ENCODE measurements at places on chromosomes 4 and X.
A peak's percentile ranks its signal among the peaks of the same experiment; 100 is the strongest.

- no peak for DNase-seq
Measured at GRCh38 chr4:169246957-169247396, 23.8 kb downstream of the SH3RF1 start.

- peak; percentile 66 for DNase-seq
Measured at GRCh38 chr4:146521541-146522097, at the start of gene SLC10A7. TSS of gene SLC10A7 (minus strand) at chr4:146521940. CDS start at chr4:146521717, 223 bp downstream.

GRCh38 chr4:84874619-84875018 lies 91.9 kb downstream of the WDFY3 start:
- no peak for DNase-seq

DNA sequence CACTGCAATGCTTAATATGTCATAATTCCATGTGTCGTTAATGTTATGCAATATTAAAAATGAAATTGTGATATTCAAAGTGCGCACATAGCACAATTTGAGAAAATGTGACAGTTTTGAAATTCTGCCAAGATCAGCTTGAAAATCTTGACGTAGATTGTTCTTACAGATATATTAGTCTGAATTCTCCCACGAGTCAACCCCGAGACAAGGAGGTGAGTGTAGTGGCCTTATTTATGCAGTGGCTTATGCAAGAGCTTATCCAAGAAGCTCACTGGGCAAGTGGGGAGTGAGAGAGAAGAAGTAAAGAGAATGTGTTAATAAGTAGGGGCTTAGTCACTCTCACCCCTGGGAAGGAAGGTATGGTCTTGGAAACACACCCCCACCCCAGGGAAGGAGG lies 286.1 kb upstream of the STS start:
- DNase-seq = no peak

DNA sequence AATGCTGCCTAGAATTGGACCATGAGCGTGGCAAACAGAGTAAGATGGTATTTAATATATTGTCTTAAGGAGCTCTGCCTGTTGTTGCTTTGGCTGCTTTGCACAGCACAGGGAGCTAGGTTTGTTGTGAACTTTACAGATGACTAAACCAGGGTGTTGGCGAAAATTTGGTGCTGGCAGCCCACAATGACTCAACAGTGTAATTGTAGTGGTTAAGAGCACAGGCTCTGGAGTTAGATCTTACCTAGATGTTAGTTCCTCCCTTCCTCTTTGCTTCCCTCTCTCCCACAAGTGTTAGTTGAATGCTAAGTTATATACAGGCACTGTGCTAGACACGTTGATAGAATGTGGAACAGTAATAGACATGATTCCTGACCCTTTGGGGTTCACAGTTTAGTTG lies 128.9 kb upstream of the TRPC5 start:
- no peak for DNase-seq

DNA sequence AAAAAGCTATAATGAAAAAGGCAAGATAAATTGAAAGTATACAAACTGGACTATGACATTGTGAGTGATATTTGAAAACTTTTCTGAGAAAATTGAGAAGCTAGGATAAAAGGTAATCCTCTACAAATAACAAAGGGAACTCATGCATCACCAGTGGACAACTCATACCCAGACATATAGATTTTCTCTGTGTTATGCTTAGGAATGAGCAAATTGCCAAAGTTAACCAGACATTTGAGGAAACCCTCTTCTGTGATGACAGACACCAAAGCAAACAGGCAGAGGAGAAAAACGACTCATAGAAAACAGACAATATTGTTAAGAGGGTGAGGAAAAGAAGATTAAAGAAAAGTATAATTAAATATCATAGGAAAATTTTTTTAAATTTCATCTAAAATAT lies 186.5 kb downstream of the MAB21L2 start:
- no peak for DNase-seq

DNA sequence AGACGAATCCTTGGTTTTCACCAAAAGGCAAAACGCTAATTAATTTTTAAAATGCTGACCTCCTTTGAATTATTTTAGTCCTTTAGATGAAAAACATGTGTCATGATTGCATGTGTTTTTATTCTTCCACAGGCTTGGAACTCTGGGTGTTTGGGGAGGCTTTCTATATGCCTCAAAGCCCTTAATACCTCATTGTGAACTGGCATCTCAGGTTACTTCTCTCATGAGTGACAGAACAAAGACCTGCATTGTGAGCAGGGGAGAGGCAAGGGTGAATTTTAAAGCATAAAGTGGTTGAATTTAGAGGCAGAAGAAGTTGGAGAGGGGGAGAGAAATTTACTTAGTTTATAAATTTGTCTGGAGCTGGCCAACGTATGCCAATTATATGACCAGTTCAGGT lies 119.5 kb downstream of the ARSF start:
- DNase-seq = no peak

GRCh38 chr4:146520896-146521540 lies 722 bp downstream of the SLC10A7 start:
- peak; percentile 2 for DNase-seq

GRCh38 chr4:39987485-39987884 lies 9.8 kb upstream of the PDS5A start:
- no peak for DNase-seq

- DNase-seq = no peak
Measured at GRCh38 chrX:118727686-118728339, 407 bp downstream of the IL13RA1 start.

- DNase-seq = no peak
Measured at GRCh38 chr4:157582141-157582540, 361.6 kb downstream of the GRIA2 start.

DNA sequence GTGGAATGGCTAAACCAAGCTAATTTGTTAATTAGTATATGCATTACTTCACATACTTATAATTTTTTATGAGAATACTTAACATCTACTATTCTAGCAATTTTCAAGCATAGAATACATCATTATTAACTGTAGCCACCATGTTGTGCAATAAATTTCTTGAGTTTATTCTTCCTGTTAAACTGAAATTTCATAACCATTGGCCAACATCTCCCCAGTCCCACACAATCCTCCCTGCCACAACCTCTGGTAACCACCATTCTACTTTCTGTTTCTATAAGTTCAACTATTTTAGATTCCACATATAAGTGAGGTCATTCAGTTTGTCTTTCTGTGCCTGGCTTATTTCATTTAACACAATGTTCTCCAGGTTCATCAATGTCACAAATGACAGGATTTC lies 208.5 kb downstream of the PPP4R3C start:
- DNase-seq = no peak

GRCh38 chr4:150299816-150300215 lies 221.6 kb downstream of the DCLK2 start:
- no peak for DNase-seq

GRCh38 chr4:122552898-122553297 lies 68.0 kb downstream of the IL21 start:
- DNase-seq = no peak

- DNase-seq = no peak
Measured at GRCh38 chr4:54238389-54238788, 9.3 kb downstream of the PDGFRA start.

- no peak for DNase-seq
Measured at GRCh38 chr4:172725581-172725980, 443.0 kb upstream of the GALNT7 start.

DNA sequence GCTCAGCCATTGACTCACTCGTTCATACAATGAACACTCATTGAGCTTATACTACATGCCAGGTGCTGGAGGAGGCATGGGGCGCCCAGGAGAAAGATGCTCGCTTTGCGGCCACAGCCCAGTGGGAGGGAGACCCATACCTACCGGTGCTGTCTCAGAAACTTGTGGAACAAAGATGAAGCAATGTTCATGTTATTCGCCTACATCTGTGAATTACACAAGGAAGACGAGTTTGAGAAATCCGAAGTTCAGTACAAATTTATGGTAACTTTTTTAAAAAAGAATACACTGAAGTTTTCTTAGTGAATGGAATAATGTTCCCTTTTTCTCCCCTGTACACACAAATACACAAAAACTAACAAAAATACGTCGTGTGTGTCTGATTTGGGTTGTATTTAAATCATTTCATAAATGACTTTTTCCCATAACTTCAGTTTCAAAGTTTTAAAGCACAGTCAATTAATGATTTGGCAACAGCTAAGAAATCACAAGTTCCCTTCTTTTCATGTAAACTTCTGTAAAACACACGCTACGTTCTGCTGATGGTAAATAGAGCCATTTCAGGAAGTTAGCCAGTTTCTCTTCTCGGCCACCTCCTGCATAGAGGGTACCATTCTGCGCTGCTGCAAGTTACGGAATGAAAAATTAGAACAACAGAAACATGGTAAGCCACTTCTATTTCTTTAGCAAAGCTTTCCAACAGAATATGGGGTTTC lies at the start of gene TLR8:
TSS of gene TLR8 (plus strand) at position 575 of the 716 bp plus-strand sequence. CDS start at position 662, 87 bp downstream.
- no peak for DNase-seq

DNA sequence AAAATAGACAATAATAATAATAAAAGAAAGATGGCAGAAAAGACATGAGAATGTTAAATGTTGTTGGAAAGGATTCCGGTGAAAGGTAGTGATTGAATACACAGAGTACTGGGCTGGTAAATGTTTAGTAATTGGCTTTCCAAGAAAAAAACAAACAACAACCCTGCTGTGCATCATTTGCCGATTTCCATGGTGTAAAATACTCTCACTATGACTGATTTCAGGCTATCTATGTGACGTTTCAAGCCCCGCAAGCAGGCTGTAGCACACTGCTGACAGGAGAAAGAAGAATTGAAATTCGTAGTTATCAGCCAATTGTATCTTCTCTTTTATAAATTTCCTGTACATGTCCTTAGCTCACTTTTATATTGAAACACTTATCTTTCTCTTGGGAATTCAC lies 13.6 kb upstream of the SEPTIN6 start:
- DNase-seq = no peak

GRCh38 chr4:57410331-57411052 lies 300.3 kb upstream of the IGFBP7 start:
- DNase-seq = no peak

DNA sequence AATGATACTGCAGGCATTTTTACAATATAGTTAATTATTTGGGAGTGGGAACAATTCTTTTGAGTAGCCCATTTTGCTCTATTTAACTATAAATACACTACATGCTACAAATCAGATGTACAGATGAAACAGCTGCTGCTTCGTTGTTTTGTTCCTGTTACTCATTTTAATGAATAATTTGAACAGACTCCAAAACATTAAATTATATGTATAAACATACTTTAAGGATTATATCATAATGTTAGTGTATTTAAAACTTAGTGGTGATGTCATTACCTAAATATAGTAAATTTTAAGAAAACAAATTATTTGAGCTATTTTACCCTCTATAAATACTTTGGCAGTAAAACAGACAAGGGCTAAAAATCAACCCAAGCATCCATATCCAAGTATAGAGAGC lies 60.7 kb downstream of the GAB1 start:
- no peak for DNase-seq

DNA sequence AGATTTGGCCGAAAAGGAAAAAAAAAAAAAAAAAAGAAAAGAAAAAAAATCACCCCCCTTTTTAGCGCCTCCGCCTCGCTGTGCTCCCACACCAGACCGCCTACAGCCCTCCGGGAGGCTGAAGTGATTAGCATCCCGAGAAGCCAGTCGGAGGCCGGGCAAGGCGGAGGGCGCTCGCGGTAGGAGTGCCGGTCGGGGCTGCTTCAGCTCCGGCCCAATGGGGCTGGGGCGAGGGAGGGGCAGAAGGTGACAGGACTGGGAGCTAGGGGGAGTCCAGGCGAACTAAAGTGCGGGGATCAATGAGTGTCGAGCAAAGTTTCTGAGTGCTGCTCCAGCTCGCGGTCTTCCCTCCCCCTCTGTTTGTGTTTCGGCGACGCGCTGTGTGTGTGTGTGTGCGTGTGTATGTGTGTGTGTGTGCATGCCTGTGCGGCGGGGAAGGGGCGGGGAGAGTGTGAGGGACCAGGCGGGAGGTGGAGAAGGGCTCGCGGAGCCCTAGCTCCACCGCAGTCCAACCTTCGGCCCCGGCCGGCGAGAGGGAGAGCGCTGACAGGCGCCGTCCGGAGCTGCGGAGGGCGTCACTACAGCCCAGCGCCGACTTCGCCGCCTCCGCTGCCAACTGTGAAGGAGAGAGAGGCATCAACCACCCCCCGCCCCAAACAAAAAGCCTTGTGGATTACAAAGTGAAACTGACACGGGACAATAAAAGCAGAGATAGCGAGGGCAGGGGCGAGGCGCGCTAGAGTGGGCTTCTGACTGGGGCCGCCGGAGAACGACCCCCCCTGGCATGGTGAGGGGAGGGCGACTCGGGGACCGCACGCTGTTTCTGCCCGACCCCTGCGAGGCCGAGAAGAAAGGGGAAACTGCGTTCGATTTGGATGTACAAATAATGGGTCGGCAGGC lies at the start of gene FAT4:
TSS of gene FAT4 (plus strand) at position 280 of the 900 bp plus-strand sequence. CDS start 1,457 bp downstream, outside the sequence.
- DNase-seq = no peak

GRCh38 chr4:183318656-183319055 lies 1.4 kb downstream of the CLDN22 start:
- DNase-seq = no peak

GRCh38 chr4:122010610-122011009 lies 58.8 kb upstream of the TRPC3 start:
- no peak for DNase-seq

DNA sequence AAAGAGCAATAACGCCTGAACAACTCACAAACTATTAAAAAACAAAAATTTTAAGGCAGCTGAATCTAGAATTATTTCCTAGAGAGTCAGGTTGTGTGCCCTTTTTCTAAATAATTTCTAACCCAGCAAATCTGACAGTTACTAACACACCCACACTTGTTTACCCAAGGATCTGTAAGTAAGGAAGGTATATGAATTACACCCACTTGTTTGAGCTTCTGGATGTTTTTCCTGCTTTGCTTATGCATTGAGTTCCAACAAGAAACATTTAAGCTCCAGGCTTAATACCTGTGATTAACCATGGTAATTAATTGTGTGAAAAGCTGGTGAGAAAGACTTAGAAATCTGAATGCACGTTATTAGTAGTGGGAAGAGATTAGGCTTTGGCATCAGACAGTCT lies 1.5 kb downstream of the NIPAL1 start:
- DNase-seq = no peak

- no peak for DNase-seq
Measured at GRCh38 chr4:96524311-96524875, 684.5 kb downstream of the PDHA2 start.

DNA sequence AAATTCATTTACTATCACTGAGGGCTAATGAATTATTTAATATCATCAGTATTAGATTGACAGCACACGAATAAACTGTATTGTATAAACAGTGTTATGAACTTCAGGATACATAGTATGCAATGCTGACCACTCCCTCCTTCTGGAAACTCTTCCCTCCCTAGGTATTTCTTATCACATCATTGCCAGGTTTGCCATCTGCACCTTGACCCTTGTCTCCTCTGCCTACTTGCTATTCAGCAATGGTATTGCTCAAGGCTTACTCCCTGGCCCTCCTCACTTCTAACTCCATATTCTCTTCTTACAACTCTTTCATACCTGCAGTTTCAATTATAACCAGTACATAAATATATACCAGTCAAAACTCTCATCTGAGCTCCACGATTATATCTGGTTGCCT lies 38.9 kb downstream of the ATP8A1 start:
- DNase-seq = no peak
